Activated naive CD4-positive, alpha-beta T cell treated with anti-CD3 and anti-CD28 coated beads, Interleukin-2, amount 50 U/mL, for 16 hours (primary cell): ENCODE measurements at places on chromosomes 11 and 22.
A peak's percentile ranks its signal among the peaks of the same experiment; 100 is the strongest.

- no peak for DNase-seq
Observed at GRCh38 chr22:32707971-32708370, 93.5 kb upstream of the TIMP3 start.

- no peak for DNase-seq
Observed at GRCh38 chr11:111213256-111213655, 32.3 kb upstream of the POU2AF2 start.

DNA sequence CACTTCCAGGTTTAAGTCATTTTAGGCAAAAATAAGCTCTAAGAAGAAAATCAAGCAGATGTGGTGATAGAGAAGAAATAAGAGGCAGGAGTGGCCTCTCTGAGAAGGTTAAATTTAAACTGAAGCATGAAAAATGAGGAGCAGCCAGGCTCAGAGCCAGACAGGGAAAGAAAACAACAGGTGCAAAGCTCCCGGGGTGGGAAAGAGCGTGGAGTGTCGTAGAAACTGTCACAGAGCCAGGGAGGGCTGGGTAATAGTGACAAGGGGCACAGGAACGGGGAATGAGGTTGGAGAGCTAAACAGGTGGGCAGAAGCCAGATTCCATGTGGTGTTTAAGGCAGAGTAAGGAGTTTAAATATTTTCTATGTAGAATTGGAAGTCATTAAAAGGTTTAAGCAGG is 132.1 kb upstream of the BLID start:
- DNase-seq, result no peak

DNA sequence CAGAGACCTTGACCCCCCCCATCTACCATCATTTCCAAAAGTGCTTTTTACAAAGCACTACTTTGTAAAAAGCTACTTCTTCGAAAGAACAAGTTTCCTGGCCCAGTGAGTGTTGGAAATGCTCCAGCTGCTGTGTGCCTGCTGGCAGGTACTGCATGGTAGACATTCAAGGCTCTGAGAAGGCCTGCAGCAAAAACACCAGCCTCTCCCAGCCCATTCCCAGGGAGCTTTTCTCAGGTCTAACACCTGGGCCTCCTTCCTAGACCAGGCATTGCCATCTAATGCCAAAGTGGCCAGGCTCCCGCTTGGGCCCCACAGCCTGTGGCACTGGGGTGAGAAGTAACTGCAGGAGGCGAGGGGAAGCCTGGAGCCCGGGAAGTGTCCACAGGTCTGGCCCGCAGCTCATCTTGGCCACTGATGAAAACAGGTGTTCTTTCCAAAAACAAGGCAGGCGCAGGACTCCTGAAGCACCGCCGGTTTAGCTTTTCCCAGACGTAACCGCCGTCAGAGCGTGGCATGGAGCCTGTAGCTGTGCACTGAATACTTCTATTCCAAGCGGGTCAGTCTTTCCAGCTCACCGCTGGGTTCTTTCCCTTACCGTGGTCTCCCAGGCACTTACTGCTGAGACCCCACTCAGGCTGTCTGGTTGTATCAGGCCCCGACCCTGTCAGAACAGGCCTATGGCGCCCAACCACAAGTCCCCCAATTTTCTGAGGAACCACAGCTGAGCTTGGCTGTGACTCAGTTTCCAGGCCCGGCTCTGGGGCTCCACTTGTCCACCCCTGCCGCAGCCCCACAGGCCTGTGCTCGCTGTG is 1.2 kb upstream of the TCIRG1 start:
- no peak for DNase-seq

DNA sequence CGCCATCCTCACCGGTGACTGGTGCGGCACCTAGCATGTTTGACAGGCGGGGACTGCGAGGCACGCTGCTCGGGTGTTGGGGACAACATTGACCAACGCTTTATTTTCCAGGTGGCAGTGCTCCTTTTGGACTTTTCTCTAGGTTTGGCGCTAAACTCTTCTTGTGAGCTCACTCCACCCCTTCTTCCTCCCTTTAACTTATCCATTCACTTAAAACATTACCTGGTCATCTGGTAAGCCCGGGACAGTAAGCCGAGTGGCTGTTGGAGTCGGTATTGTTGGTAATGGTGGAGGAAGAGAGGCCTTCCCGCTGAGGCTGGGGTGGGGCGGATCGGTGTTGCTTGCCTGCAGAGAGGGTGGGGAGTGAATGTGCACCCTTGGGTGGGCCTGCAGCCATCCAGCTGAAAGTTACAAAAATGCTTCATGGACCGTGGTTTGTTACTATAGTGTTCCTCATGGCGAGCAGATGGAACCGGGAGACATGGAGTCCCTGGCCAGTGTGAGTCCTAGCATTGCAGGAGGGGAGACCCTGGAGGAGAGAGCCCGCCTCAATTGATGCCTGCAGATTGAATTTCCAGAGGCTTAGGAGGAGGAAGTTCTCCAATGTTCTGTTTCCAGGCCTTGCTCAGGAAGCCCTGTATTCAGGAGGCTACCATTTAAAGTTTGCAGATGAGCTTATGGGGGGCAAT is 1.1 kb downstream of the NEAT1 start:
- peak; percentile 37 for DNase-seq

- no peak for DNase-seq
Observed at GRCh38 chr11:124109377-124109776, 5.9 kb upstream of the VWA5A start.

DNA sequence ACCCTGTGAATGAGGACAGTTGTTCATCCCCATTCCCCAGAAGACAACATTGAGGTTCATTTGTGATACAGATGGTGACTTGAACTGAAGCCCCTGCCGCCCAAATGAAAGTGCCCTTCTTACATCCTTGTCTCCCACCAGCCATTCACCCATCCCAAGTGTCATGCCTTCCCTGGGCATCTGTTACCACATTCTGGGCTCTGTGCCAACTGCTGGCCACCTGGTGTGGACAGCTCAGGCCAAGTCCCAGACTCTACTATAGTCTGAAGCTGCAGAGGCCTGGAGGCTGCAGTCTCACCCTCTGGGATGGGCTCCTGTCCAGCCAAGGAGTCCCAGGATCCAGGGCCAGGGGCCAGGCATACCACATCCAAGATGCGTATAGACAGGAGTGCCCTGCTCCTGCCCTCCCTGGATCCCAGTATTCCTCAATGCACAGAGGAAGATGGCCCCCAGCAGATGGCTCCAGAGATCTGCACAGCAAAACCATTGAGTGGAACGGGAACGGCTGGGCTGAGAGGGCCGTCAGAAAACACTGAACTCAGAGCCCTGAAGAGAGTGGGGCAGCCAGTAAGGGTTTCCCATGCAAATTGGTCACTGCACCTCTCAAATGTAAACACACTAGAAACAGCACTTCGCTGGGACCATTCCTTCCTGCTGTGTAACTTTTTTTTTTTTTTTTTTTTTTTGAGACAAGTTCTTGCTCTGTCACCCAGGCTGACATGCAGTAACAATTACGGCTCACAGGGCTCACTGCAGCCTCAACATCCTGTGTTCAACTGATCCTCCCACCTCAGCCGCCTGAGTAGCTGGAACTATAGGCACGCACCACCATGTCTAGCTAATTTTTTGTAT is 22.8 kb downstream of the ARRB1 start:
- DNase-seq, result peak; percentile 56

- no peak for DNase-seq
Observed at GRCh38 chr22:17606496-17606895, 22.1 kb downstream of the ATP6V1E1 start.

DNA sequence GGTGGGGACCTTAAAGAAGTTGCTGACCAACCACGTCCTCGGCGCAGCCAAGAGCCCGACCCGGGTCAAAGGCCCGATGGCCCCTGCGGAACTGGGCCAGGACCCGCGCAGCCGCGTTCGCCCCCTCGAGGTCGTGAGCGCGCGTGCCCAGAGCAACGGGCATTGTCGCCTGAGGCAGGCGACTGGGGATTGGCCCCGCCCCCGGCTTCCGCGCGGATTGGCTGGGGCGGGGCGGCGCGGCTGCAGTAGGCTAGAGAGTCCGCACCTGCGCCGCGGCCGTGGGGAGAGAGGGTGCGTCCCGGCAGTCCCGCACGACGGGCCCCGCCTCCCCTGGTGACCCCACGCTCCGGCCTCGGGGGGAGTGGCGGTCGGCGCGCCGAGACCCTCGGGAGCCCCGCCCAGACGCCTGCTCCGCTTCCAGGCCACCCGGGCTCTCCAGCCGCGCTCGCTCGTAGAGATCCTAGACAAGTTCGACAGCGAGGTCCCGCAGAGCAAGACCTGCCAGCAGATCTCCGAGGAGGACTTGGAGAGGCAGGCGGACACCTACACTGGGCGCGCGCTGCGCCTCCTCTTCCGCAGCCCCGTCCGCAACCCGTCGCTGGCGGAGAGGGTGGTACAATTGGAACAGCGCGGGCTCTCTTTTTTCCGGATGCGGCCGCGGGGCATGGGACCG is 8.3 kb upstream of the PPIL2 start:
- DNase-seq, result peak; percentile 81

DNA sequence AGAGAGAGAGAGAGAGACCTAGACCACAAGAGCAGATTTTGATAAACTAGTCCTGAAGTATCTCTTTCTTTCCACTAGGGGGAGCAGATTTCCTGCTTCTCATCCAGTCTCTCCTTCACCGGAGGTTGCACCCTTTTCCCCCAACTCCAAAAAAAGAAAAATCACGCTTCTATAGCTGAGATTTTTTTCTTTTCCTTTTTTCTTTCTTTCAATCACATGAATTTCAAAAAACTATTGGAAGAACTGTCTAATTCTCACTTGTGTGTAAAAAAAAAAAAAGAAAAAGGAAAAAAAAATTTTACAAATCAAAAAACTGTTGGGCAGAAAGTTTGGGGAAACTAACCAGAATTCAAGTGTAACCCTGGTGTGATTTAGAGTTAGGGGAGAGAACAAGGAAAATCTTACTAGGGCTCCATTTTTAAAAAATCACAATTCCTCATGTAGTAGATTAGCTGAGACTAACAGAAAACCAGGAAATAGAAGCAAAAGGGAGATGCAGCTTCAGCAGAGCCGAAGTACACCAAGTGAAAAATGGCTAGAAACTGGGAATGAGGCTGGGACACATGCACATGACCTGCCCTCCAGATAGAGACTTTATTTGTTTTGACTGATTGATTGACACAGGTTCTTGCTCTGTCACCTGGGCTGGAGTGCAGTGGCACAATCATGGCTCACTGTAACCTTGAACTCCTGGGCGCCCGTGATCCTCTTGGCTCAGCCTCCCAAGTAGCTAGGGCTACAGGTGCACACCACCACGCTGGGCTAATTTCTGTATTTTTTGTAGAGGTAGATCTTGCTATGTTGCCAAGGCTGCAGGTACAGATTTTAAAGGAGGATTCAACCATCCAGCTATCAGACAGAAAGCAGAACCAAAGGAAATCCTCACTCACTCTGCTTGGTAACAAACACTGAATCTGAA is 27.1 kb downstream of the SDHD start:
- DNase-seq, result no peak

DNA sequence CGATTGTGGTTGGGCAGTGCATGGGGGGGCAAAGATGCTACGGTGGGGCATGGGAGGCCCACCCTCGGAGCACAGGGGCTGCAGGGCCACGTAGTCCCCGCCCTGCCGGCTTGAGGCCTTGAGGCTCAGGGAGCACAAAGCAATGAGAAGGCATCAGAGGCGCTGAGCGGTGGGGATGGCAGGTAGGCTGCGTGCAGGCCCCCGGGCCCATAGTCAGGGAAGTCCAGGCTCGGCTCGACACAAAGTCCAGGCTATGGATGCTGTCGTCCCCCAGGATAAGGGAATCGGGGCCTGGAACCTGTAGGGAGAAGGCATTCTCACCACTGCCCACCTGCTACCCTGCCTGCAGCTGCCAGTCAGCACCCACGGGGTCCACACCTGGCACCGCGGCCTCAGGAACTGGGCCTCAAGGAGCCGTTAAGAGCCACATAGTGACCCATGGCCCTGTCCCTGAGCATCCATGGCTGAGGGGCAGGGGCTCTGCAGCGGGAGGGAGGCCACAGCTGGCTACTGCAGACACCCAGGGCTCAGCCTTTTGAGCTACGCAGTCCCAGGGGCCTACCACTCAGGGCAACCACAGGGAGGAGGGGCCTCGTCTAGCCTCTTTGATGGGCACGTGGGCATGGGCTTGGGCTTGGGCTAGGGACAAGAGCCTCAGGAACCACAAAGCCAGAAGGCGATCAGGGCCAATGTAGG is 179.7 kb downstream of the IGLL1 start:
- no peak for DNase-seq

GRCh38 chr11:74397501-74398243 is 561 bp downstream of the PGM2L1 start:
- DNase-seq, result peak; percentile 34

GRCh38 chr11:16117989-16118756 is 238.2 kb downstream of the SOX6 start:
- DNase-seq, result no peak

GRCh38 chr11:46436113-46436512 is 44.5 kb upstream of the CHRM4 start:
- DNase-seq, result no peak

DNA sequence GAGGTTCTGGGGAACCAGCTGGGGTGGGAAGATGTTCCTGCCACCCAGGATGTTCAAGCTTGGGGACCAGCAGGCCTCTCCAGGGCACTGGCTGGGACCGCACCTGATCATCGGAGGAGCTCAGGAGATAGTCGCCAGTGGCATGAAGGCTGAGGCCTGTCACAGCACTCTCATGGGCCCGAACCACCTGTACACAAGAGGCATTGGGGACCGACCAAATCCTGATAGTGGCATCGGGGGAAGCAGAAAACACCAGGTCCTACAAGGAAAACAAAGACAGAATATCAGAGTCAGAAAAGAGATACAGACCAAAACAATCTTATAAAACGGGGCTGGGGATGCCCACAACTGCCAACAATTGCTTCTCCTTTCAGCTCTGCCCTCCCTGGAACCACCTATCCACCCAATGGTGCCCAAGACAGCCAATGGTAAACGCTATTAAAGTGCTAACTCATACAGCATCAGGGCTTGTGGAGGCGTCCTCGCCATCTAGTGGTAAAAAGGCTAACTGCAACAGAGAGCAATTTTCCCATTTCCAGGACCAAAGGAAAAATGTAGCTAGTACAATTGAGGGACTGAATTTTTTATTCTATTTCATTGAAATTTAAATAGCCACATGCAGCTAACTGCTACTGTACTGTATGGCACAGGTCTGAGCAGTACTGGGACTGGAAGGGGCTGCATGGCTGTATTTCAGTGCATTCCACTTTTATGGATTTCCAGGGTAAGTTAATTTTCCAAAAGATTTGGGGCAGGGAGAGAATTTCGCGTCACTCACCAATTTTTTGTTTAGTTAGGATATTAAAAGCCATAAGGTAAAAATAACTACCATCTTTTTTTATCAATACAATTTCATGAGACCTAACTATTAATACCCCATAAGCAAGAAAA is 7.1 kb downstream of the PRPF19 start:
- no peak for DNase-seq

GRCh38 chr11:19059833-19060232 is 684 bp downstream of the MRGPRX2 start:
- no peak for DNase-seq

DNA sequence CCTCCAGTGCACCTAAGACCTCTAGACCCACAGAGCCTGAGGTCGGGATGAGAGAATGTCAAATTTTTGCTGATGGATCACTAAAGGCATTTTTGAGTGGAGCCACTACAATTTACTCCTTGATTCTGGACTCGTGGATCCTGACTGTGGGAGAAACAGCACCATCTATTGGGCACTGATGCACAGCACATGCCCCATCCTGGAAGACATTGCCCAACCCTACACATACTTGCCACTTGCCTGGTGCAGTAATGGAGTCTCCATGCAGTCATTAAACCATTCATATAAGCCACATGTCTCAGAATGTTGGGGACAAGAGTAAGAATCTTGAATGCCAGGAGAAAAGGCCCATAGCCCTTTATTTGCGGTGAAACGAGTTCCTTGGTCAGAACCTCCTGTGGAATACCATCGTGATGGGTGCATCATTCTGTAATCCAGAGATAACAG is 103.9 kb downstream of the GGTLC2 start:
- DNase-seq, result no peak

GRCh38 chr11:110837603-110838002 is 125.4 kb upstream of the ARHGAP20 start:
- no peak for DNase-seq

GRCh38 chr22:24027389-24027975 is 16.4 kb downstream of the CABIN1 start:
- no peak for DNase-seq
